ENCODE measurements at places on chromosomes 5 and 9.

GRCh38 chr9:127937388-127938297 lies at the start of gene DPM2:
Gene DPM2, minus strand, starts transcription at chr9:127937854. Its CDS starts 34 bp downstream, at chr9:127937820.
- DNase-seq: peak; percentile 86

DNA sequence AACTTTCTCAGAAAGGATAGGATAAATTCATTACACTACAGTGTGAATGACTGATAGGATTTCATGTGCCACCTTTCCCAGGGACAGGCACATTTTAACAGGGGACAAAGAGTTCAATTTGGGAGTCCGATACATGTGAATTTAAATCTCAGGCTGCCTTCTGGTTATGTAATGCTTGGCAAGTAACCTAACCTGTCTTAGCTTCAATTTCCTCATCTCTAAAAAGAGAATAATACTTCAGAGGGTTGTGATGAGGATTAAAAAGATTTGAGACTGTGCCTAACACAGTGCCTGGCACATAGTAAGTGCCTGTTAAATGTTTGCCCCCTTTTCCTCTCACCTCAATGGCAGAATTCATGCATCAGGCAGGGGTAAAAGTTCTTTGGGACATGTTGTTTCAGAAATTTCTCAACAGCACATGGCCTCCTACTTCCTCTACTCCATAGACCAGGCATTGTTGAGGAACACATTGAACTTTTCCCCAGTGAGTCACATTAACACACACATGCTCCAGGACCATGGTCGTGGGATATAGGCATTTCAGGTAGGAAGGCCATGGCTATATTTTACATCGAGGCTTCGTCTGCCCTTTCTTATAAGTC lies 94.6 kb upstream of the EGFLAM start:
- no peak for DNase-seq

GRCh38 chr9:111412280-111412679 lies 71.9 kb downstream of the ECPAS start:
- no peak for DNase-seq

GRCh38 chr9:101566904-101567724 lies 27.7 kb downstream of the PPP3R2 start:
- DNase-seq: peak; percentile 35

GRCh38 chr9:120910643-120911042 lies 16.0 kb downstream of the TRAF1 start:
- DNase-seq: no peak

DNA sequence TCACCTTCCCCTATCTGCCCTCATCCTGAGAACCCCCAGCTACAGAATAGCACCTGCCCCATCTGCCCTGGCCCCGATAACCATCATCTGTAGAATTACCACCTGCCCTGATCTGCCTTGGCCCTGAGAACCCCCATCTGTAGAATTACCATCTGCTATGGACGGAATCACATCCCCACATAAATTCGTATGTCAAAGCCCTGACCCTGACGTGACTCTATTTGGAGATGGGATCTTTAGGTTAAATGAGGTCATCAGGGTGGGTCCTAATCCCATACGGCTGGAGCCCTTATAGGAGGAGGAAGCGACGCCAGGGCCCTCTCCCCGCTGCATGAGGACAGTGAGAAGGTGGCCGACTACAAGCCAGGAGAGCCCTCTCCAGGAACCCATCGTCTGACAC lies 32.6 kb downstream of the SARDH start:
- no peak for DNase-seq

DNA sequence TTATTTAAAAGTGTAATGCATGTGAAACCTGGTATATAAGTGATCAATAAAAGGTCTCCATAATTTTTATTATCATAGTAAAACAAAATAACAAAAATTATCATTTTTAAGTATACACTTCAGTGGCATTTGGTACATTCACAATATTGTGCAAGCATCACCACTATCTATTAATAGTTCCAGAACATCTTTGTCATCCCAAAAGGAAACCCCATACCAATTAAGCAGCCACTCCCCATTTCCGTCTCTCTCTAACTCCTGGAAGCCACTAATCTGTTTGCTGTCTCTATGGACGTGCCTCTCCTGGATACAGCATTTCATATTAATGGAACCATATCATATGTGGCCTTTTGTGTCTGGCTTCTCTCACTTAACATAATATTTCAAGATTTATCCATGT lies 7.6 kb downstream of the OLFML2A start:
- no peak for DNase-seq

- DNase-seq: no peak
Observed at GRCh38 chr5:36013182-36013581, 22.0 kb upstream of the UGT3A1 start.

All from CD4-positive, alpha-beta T cell treated with Interleukin-21 for 1 hour (primary cell).